ENCODE measurements at places on chromosomes 5 and 9.

DNA sequence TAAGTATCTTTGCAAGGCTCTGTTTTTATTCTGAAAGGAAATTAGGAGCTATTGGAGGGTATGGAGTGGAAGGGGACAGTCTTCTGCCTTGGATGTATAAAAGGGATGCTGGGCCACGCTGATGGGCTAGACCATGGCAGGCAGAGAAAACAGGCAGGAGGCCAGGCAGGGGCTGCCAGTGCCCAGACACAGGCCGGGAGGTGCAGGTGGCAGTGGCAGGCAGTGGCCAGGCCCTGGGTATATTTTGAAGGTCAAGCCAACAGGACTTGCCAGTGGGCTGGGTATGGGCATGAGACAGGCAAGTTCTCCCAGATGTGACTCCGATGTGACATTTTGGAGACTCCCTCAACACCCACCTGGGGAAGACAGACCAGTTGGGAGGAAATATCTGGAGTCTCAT lies 131.9 kb downstream of the KCNIP1 start:
- DNase-seq, result no peak

GRCh38 chr9:126275386-126276001 lies 51.1 kb upstream of the MVB12B start:
- DNase-seq, result peak; percentile 86

GRCh38 chr5:13831351-13831750 lies 113.1 kb downstream of the DNAH5 start:
- DNase-seq, result peak; percentile 19

- no peak for DNase-seq
Observed at GRCh38 chr9:116705531-116705930, 18.4 kb downstream of the TRIM32 start.

DNA sequence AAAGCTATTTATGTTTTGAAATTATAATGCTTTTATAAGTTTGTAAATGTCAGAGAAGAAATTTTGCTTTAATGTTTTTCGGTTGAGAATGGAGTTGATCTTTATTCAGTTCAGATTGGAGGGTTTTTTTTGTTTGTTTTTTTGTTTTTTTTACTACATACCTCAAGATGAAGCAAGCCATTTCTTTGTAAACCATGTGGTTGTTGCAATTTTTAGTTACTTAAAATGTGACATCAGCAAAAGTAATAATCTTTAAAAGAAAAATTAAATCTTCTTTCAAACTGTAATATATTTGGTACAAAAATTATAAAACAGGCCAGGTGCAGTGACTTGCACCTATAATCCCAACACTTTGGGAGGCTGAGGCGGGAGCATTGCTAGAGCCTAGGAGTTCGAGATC lies 102.6 kb downstream of the CDC42SE2 start:
- DNase-seq, result no peak

DNA sequence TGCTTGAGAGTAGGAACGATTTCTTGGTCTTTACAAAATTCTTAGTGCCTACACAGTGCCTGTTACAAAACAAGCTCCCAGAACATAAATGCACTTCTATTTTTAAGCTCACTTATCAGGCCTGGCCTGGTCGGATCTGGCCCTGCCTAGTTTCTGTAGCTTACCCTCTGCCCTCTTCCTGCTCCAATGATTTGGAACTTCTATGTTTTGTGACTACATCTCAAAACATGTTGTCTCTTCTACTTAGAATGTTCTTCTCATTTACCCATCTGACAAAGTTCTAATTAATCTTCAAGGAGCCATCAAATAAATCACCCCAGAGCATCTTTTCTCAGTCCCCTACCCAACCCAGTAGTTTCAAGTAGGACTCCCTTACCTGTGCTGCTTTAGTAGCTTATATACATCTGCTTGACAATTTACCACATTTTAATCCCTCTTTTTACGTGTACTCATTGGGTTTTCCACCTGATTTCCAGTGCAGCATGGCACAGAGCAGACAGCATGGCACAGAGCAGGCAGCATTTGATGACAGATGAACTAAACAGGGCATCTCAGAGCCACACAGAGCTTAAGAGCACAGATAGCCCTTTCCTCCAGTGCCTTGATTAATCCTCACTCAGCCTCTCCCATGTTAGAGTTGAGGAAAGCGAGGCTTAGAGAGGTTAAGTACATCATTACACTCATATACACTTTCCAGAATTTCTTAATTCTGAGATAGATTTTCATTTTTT lies 171.9 kb downstream of the MAPKAP1 start:
- DNase-seq, result no peak

DNA sequence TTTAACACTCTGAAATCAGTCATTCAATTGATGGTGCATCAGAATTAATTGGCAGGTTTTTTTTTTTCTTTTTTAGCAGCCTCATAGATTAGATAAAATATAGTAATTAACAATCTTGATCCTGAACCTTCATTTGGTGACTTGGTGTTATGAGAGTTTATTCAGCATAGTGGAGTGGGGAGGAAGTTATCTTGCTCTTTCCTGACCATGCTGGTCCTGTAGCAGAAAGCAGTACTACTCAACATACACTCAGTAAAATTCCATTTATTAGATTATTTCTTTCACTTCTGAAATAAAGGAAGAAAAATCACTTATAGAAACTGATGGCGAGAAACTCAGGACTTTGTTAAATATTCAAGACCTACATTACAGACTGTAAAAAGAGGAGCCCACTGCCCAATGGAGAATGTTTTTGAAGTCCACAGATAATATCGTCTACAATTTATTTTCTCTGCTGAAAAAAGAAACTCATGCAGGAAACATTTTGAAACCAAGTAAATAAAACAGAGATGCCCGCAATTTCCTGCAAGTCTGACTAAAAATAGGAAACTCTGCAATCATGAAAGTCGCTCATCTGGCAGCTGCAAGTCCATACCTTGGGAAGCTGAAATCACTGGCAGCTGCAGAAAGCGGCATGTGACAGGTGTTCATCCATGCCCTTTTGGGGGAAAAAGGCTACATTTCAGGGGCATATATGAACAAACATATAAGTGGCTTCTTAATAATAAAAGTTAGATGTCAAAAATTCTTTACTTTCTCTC lies 233.2 kb upstream of the RFX3 start:
- no peak for DNase-seq

GRCh38 chr9:24502206-24502937 lies 43.3 kb downstream of the IZUMO3 start:
- no peak for DNase-seq

DNA sequence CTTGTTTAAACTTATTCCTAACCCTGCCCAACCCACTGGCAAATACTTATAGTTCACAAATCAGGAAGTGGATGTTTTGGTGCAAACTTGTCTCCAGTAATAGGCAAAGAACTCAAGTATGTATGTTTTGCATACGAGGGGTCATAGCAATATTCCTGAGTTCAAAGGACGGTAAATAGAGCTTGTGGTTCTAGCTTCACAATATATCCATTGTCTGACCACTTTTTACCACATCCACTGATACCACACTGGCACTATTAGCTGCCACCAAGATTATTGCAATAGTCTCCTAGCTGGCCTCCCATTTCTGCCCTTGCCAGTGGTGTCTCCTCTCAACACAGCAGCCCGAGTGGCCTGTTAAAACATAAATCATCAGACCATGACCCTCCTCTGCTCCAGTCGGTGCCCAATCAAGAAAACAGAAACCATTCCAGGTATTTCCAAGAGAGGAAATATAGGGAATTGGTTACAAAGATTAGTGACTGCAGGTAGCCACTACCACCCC lies 17.0 kb downstream of the GRXCR2 start:
- no peak for DNase-seq

GRCh38 chr5:160242145-160242544 lies 12.8 kb downstream of the FABP6 start:
- no peak for DNase-seq

DNA sequence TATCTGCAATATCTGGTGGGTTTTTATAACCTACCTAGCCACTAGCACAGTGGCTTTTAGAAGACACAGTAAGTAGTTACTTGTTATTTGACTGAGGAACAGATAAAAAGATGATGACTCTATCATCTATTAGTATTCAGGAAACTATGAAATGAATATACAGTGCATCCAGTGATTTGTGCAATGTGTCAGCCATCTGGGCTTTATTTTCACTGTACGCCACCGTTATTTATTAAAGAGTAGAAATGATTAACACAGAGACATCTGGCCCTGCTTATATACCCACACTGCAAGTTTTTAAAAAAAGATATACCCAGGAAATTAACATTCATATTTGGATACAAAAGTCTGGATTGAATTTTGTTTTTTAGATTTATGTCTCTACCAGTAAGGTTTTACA lies 408.4 kb downstream of the PDE4D start:
- DNase-seq, result no peak

- DNase-seq, result no peak
Observed at GRCh38 chr9:109499631-109500410, 1.7 kb upstream of the PTPN3 start.

GRCh38 chr5:31186672-31187267 lies 6.7 kb upstream of the CDH6 start:
- DNase-seq, result peak; percentile 63

DNA sequence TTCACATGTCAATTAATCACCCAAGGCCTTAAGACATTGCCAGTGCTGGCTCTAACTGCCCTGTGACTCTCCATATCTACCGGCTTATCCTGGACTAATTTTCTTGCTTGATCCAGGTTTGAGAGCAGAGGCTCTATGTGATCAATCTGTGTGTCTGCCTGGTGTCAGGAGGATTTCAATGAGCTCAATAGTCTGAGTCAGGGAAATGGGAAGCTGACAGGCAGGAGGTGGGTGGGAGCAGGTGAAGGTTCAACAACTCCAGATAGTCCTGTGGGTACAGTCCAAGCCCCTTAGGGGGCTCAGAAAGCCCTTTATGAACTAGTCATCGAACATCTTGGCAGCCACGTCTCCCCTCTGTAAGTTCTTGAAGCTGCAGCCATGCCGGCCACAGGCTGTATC lies 72.2 kb downstream of the SHB start:
- DNase-seq, result no peak

GRCh38 chr5:133708331-133708850 lies 96.0 kb upstream of the FSTL4 start:
- DNase-seq, result no peak

- DNase-seq, result no peak
Observed at GRCh38 chr5:16549491-16550206, 67.1 kb downstream of the RETREG1 start.

DNA sequence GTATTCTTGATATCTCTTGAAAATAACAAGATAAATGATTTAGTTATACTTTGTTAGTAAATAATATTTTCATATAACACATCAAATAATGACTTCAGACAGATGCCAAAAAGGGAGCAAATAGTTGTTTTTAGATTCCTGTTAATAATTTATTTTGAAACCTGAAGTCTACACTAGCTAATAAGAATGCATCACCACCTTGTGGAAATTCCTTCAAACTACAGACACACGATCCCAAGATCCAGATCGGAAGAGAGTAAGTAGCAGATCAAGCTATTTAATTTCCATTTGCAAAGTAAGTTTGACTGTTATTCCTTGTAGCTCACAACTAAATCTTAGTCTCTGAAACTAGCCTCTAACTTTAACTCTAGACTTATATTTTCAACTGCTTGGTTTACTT lies 35.5 kb upstream of the ISL1 start:
- peak; percentile 68 for DNase-seq

DNA sequence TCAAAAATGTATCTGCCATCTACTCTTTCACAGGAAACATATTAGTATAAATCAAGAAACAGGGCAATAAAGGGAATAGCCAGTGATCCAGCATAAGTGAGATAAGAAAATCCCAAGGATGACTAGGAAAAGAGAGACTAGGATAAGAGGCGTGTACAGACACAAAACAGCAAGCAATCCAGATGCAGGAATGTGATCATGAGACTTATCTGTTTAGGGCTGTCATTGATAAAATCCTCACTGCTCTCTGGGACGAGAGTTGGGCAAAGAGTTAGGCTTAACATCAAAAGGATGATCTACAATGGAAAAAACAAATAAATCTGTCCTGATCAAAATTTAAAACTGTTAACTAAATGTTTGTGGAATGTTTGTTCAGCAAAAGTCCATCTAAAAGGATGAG lies 1156.8 kb upstream of the C9orf72 start:
- peak; percentile 27 for DNase-seq

- no peak for DNase-seq
Observed at GRCh38 chr5:175378444-175379028, 65.4 kb downstream of the DRD1 start.

DNA sequence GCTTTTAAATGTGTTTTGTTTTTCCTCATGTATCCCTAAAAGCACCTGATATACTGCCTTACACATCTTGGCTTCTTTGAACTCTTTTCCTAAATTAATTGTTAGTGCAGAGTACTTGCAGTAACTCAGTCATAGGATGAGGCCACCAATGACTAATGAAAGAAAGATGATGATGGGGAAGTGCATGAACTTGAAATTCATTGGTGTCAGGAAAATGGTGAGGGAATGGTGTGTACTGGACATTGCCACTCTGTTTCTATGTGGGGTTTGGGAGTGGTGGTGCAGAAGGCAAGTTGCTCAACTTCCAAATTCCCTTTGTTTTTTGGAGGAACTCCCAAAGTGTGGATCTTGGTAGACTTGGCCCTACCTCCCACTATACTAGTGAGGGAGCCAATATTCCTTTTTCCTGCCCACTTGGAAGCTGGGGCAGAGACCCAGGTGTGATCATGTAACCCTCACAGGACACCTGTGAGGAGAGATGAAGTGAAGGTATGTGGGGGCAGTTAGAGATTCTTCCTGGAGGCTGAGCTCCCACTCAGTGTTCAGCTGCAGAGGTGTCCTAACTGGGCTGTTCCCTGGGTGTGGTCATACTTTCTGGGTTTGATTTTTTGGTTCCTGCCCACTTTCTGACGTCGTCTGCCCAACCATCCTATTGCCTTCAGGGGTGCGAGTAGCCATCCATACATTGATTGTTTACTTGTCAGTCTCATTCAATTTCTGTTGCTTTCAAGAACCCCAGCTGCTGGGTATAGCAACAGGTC lies 298.5 kb downstream of the MAST4 start:
- no peak for DNase-seq

DNA sequence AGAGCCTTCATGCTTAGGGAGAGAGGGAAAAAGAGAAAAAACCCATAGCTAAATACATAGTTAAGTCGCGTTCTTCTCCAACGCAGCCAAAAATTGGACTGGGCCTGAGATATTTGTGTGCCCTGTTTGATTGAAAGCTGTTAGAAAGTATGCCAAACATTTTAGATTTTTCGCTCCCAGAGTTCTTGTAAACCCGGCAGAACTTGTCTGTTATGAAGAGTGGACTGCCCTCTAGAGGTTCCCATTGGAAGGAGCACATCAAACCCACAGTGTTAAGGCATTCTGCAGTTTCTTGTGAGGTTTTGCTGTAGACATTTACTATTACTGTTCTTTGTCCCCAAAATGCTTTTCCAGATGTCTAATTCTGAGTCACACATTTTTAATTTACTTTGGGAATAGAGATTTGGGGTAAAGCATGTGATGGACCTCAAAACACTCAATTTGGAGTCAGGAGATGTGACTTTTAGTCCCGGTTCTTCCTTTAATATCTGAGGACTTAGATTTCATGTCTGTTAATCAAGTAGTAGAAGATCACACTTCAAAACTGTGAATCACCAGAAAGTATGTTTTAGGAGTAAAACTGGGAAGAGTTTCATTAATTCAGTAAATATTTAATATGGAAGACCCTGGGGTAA lies 96.6 kb downstream of the PCSK1 start:
- DNase-seq, result peak; percentile 89
